Stimulated activated CD8-positive, alpha-beta memory T cell treated with anti-CD3 and anti-CD28 coated beads, Interleukin-15, amount 100 ng/mL, for 48 hours (primary cell): ENCODE measurements at places on chromosomes 1 and 21.

GRCh38 chr1:236685917-236686814 is at the start of gene ACTN2:
Gene ACTN2 (plus strand): TSS chr1:236686499. CDS start chr1:236686674, 175 bp downstream.
- DNase-seq, result peak; percentile 27

DNA sequence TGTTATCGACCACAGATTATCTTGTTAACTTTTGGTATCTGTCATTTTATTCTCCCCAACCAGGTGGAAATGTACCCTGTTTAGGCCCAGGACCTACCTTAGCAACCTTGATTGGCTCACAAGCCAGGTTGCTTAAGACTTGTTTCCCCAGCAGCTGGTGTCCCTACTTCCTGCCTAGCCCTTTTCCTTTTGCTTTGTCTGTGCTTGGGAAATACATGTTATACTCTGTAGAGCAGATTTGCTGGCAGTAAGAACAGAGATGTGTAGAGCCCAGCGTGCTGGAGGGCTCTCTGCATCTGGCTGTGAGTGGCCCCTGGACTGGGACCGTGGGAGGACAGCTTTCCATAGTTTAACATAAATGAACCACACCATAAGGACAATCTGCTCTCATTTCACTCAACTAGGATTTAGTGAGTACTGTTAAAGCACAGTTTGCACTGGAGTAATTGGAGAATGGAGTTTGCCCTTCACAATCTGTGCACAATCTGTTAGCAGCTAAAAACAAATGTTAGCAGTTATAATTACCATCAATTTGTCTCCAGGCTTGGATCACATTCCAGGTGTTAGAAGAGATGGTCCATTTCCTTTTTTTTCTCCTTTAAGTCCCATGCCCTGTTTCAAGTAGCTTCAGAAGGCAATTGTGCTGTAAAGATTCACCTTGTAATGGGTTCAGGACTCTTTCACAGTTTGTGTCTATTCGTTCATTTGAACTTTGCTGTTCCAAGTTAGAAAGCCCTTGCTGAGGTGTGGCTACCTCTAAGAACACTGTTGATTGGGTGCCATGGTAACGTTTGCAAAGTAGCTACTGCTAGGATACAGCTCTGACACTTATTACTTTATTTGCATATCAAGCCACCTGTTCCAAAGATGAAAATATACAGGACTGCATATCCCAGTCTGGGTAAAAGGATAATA is at the start of gene APOBEC4:
Gene APOBEC4, minus strand, starts transcription at position 770 of the 915 bp plus-strand sequence. CDS start 4,535 bp downstream, outside the sequence.
- no peak for DNase-seq

DNA sequence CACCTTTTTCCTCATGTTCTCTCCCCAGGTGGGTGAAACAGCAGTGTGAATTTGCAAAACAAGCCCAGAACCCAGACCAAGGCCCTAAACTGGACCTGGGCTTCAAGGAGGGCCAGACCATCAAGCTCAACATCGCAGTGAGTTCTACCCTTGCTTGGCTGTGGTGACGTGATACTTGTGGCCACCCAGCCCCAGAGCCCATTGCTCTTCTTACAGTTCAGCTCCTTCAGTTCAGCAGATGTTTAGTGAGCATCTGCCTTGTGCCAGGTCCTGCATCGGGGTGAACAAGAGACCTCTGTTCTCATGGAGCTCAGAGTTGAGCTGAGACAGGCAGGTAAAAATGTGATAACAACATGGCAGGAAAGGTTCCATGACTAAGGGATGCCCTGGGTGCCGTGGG is 8.5 kb downstream of the NECAP2 start:
- DNase-seq, result no peak

- no peak for DNase-seq
These were observed 82.9 kb upstream of the SSX2IP start for GRCh38 chr1:84773195-84773594.

DNA sequence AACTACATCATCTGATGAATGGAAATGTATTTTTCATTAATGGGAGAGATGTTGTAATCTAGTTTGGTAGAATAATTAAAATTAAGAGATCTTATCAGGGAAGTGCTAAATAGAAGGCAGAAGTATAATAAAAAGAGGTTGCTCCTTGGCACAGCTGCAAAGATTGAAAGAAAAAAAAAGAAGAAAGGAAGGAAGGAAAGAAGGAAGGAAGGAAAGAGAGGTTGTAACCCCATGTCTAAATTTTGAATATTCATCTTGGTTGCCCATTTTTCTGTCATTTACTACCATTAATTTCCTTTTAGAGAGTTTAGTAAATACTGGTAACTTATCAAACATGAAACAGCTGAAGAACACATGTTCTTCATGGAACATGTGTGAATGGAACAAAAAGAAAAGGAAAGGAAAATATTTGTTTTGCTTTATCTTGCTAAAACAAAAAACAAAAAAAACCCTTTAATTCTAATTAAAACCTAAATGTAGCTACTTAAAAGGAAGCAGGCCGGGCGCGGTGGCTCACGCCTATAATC is 10.5 kb upstream of the MDM4 start:
- no peak for DNase-seq

DNA sequence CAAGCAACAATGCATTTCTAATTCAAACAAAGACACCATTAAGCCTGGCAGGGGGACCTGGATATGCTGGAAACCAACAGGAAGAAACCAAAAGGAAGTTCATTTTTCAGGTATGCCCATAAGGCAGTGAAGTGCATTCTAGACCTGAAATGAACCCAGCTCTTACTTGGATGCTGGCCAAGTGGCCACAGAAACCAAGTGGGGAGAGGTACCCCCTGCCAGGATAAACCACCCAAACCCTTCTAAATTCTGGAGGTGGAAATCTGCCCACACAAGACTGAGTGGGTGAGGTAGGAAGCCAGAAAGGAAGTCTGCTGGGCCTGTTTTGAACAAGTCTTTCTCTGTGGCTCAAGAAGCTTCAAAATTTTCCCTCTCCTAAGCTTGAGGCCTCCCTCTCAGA is 2.6 kb downstream of the CD5L start:
- no peak for DNase-seq

DNA sequence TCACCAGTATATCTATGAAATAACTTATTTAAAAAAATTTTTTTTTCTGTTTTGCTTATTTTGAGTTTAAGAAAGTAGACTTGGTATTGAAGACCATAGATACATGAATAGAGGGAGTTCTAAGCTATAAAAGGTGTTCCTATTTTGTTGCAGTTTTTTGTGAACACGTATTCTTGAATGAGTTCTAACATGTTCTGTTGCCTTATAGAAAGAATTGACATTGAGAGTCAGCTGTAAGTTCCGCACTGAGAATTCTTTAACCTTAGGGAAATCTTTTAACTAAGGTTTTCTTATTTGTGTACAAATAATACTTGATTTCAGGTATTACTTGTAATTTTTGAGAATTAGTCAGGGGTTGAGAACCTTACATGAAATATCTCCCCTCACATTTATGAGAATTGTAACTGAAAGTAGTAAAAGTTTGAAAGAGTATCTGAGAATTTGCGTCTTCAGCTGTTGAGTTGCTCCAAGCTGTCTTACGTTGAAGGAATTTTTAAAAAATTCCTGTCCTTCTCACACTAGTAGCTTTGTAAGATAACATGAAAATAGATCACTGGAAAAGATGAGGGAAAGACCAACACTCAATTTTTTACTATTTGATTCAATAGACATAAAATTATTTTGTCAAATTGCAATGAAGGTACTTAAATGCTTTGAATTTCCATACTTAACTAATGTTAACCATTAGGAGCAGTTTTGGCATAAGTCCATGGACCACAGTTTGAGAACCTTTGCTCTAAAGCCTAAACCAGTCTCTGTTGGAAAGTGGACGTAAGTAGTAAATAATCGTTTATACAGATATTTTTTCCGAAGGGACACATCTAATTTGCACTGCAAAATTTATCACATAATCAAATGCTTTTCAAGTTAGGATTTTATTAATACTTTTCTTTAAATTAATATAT is 3.8 kb downstream of the DR1 start:
- no peak for DNase-seq

DNA sequence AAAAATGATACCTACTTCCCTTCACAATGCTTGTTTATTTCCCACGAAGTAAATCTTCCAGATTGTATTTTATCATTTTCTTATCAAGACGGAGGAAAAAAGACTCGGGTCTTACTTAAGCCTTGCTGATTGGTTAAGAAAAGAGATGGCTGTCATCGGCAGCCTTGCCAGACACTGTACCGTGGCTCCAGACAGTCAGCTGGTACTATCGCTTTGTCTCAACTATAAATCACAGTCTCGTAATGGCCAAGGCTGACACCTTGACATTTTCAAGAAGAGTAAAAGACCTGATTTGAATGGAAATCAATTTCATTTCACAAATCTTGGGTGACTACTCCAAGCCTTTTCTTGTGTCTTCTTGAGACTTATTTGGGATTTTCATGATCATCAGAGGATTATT is 868.0 kb downstream of the USP25 start:
- no peak for DNase-seq

- DNase-seq, result no peak
These were observed 421.4 kb upstream of the RUNX1 start for GRCh38 chr21:35470522-35470921.

GRCh38 chr21:26759731-26760130 is 85.5 kb downstream of the ADAMTS1 start:
- no peak for DNase-seq

DNA sequence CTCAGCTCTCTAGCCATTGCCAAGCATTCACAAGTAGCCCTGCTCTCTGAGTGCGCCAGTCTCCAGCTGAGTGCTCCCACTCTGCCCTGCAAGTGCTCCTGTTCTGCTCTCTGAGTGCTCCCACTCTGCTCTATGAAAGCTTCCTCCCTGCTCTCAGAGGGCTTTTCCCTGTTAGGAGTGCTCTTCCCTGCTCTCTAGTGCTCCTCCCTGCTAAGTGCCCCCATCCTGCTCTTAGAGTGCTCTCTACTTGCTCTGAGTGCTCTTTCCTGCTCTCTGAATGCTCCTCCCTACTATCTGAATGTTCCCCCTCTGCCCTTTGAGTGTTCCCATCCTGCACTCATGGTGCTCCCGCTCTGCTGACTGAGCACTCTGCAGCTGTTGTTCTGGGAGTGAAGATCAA is 555.4 kb downstream of the NPHP4 start:
- no peak for DNase-seq

- DNase-seq, result no peak
These were observed 184.8 kb upstream of the COA6 start for GRCh38 chr1:234188454-234188792.

GRCh38 chr21:29701676-29702075 is 238.1 kb downstream of the GRIK1 start:
- DNase-seq, result no peak

GRCh38 chr1:52633291-52633754 is 355 bp downstream of the SHISAL2A start:
- DNase-seq, result no peak

GRCh38 chr1:187689129-187689528 is 860.4 kb downstream of the PLA2G4A start:
- no peak for DNase-seq

DNA sequence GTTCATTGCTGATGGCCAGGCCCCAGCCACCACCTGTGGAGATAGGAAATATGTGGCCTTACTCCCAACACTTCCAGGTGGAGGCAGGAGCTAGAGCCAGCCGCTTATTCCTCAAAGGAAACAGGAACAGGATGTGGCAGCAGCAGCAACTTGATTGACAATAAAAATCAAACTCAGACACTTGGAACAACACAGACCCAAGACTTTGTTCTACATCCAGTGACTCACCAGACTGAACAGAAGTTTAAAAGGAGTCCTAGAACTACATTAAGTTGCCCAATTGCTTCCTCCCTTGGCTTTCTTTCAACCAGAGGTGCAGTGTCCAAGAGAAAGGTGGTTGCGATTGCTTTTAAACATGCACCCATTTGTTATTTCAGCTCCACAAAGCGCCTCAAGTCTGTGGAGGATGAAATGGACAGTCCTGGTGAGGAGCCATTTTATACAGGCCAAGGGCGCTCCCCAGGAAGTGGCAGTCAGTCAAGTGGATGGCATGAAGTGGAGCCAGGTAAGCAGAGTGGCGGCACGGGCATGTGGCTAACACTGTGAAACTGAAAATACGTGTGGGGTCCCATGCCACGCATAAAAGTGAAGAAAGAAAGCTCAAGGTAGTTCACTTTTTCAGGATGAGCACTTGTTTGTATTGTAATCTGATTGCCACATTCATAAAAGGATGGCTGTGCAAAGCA is 276.6 kb downstream of the NFIA start:
- no peak for DNase-seq

GRCh38 chr1:43312212-43312623 is 11.4 kb downstream of the TIE1 start:
- no peak for DNase-seq

GRCh38 chr1:28113242-28113572 is 24.8 kb upstream of the EYA3 start:
- DNase-seq, result no peak

GRCh38 chr1:115052454-115053083 is 22.9 kb downstream of the TSHB start:
- DNase-seq, result no peak

- no peak for DNase-seq
These were observed 34.5 kb downstream of the ERO1B start for GRCh38 chr1:236247286-236247685.

- no peak for DNase-seq
These were observed 59.7 kb downstream of the ERICH3 start for GRCh38 chr1:74613894-74614293.

- DNase-seq, result no peak
These were observed 543 bp upstream of the MARK1 start for GRCh38 chr1:220527279-220527907.

GRCh38 chr1:205189131-205189530 is 22.4 kb downstream of the DSTYK start:
- no peak for DNase-seq

GRCh38 chr1:150146849-150147542 is 2.7 kb upstream of the PLEKHO1 start:
- no peak for DNase-seq

GRCh38 chr1:10424034-10424433 is 6.2 kb upstream of the CENPS start:
- no peak for DNase-seq

- no peak for DNase-seq
These were observed 86.0 kb downstream of the CCDC185 start for GRCh38 chr1:223479261-223479660.

DNA sequence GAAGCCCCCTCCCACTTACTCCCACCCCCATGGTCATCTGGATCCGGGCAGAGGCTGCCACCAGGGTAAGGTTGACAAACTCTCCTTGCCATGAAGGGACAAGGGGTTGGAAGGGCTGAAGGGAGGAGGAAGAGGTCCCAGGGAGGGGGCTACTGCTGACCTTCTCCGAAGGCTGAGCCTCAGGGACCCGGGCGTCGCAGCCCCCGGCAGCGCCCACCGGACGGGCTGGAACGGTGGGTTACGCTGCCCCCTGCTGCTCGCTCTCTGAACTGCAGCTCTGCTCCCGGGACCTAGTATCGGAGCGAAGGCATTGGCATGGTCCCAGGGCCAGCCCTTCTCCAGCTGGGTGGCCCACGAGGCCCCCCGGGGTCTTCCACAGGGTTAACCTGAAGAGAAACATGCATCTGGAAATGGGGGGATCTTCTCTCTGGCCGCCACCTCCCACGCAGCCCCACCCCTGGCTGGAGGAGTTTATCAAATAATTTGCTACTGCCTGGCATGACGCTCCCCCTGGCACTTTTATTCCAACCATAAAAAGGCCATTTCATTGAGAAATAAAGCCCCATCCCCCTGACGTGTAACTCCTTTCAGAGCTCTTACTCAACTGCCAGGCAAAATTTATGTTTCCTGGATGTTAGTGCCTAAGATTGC is 70.4 kb upstream of the TARDBP start:
- peak; percentile 36 for DNase-seq
